ENCODE measurements at places on chromosomes 7 and 10. TPM values are rescaled to one million over a fixed set of nuclear protein-coding genes. Genes with fewer than 3 reads are reported as not detected.

The LIPK gene
- total RNA-seq: not detected

The ADARB2 gene
- not detected for total RNA-seq

The PLA2G12B gene
- total RNA-seq: not detected

The PNLIPRP1 gene
- not detected for total RNA-seq

The TRIM73 gene
- 0.13 TPM for total RNA-seq

The MAGI2 gene
- total RNA-seq: 4.6 TPM

The CPN1 gene
- not detected for total RNA-seq

The GIGYF1 gene
- 11.4 TPM for total RNA-seq

The GATA3 gene
- 0.06 TPM for total RNA-seq

The EBLN1 gene
- not detected for total RNA-seq

The NEUROD6 gene
- not detected for total RNA-seq

The SLC26A3 gene
- not detected for total RNA-seq

The DNA2 gene
- total RNA-seq: 6.9 TPM

The NPFFR1 gene
- total RNA-seq: under 0.01 TPM

The SGPL1 gene
- total RNA-seq: 28.3 TPM

The IFIT2 gene
- 10.6 TPM for total RNA-seq

All from aortic smooth muscle cell (primary cell).